ENCODE measurements at places on chromosomes 12 and 14.

DNA sequence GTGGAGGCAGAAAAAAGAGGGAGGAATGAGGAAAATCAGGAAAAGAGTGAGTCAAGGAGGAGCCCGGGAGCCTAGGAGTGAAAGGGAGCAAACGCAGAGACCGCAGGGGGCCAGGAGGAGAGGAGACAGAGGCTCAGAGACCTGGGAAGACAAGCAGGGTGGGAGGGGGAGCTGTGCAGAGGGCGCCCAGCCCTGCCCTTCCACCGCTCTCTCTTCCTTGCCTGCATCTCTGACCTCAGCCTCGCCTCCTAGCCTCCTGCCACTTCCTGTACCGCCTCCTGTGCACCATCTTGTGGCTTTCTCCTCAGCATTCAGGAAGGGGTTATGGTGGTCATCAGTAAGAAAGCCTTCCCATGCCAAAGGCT lies 1.3 kb downstream of the CLSTN3 start:
- DNase-seq = no peak

DNA sequence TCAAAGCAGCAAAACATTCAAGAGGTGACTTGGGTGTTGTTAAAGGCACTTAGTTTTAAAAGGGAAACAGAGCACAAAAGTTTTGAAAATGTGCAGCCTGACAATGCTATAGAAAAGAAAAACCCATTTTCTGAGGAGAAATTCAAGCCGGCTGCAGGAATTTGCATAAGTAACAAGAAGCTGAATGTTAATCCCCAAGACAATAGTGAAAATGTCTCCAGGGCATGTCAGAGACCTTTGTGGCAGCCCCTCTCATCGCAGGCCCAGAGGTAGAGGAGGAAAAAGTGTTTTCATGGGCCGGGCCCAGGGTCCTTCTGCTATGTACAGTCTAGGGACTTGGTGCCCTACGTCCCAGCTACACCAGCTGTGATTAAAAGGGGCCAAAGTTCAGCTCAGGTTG lies 167.9 kb downstream of the PPFIA2 start:
- no peak for DNase-seq

GRCh38 chr14:78933948-78934524 lies 763.9 kb downstream of the NRXN3 start:
- peak; percentile 44 for DNase-seq

- DNase-seq = no peak
Measured at GRCh38 chr14:103923863-103924262, 4.4 kb upstream of the TDRD9 start.

GRCh38 chr12:85947286-85947685 lies 73.2 kb downstream of the NTS start:
- no peak for DNase-seq

DNA sequence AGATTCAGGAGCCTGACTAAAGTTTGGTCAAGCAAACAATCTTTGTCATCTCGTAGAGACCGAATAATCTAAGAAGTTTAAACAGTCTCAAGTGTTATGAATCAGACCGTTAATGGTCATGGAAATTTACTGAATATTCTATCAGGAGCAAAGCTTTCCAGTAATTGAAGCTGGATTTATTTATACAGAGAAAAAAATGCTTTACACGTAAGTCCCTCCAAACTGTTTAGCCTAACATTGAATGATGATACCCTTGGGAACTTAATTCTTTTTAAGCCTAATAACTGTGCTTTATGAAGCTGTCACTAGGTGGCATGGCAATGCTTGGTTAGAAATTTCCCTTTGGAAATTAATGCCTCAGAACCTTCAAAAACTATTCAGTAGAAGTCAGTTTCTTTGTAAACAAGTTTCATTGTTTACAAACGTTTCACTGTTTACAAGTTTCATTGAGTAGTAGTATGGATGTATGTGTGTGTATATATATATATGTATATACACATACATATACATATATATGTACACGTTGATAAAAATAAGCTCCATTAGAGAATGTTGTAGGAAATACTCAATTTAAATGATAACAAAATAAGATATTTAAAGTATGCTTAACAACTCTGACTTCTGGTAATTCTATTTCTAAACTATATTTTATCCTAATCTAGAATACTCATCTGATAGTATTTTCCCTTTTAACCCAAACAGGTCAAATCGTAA lies 32.1 kb downstream of the DEPDC4 start:
- DNase-seq = peak; percentile 62

- DNase-seq = peak; percentile 23
Measured at GRCh38 chr12:51973560-51973959, 22.1 kb downstream of the ACVR1B start.

GRCh38 chr14:21066882-21067502 lies 3.1 kb upstream of the ARHGEF40 start:
- DNase-seq = no peak

DNA sequence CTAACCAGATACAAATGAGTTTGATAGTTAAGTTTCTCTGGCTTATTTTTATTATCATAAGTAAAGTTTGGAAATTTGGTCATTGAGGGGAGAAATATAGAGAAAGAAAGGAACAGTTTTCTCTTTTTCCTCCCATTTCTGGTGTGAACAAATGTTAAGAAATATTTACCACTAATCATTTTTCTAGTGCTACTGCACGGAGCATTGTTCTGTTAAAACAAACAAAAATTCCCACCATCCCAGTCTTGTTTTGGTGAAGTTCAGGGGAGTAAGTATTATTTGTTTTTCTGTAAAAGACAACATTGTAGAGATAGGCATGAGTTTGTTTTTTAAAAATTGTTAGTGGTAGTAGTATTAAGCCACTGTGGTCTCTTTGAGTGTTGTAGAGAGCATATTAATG lies 135.3 kb downstream of the FGD4 start:
- DNase-seq = no peak

DNA sequence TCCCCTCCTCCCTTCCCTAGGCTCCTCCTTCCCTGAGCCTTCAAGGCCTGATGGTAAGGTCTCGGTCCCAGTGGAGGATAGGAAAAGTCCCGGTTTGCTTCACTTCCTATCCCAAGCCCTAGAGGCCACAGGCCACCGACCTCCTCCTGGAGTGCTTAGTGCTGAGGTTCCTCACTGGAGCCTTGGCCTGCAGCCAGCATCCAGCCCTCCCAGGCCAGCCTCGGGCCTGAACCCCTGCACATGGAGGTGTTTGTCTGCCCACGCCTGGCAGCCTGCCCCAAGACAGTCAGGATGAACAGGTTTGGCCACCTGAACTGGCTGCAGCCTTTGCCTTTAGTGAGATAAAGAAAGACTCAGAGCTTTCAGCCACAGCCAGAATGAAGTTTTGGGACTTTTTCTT lies 15.8 kb upstream of the KRT7 start:
- DNase-seq = no peak

GRCh38 chr14:96136371-96137005 lies 68.2 kb upstream of the BDKRB2 start:
- DNase-seq = peak; percentile 89

DNA sequence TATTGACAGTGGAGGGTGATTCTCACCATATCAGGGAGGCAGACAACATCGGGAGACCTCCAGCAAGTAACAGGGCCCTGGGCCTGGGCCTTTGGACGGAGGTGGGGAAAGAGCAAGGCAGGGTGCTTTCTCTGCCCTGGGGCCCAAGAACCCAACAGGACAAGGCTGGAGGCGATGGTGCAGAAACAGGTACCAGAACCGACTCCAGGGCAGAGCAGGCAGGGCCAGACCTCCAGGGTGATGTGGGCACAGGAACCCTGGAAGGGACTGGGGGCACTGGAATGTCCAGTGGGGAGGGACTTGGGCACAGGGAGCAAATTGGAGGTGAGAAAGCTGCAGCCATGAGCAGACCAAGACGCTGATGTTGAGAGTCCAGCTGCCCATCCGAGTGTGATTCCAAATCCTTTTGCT lies 44.4 kb downstream of the PRMT8 start:
- DNase-seq = no peak

- DNase-seq = no peak
Measured at GRCh38 chr14:35277179-35277578, 15.0 kb upstream of the PSMA6 start.

DNA sequence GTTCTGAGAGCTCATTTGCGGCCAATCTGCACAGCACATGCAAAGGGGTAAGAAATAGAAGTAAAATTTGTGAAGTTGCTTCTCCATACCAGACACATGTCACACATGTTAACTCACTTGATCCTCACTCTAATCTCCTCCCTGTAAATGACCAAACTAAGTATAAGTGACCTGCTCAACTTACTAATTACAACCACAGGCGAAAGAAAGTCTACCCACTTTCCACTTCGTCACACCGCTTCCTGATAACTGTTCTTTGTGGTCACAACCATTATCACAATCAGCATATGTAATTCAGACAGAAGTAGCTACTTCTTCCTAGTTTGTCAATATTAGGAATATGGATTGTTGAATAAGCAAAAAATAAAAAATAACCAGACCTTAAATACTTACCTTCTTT lies 293.7 kb upstream of the CLEC14A start:
- no peak for DNase-seq

GRCh38 chr12:26125400-26126339 lies 833 bp upstream of the BHLHE41 start:
- DNase-seq = peak; percentile 72

DNA sequence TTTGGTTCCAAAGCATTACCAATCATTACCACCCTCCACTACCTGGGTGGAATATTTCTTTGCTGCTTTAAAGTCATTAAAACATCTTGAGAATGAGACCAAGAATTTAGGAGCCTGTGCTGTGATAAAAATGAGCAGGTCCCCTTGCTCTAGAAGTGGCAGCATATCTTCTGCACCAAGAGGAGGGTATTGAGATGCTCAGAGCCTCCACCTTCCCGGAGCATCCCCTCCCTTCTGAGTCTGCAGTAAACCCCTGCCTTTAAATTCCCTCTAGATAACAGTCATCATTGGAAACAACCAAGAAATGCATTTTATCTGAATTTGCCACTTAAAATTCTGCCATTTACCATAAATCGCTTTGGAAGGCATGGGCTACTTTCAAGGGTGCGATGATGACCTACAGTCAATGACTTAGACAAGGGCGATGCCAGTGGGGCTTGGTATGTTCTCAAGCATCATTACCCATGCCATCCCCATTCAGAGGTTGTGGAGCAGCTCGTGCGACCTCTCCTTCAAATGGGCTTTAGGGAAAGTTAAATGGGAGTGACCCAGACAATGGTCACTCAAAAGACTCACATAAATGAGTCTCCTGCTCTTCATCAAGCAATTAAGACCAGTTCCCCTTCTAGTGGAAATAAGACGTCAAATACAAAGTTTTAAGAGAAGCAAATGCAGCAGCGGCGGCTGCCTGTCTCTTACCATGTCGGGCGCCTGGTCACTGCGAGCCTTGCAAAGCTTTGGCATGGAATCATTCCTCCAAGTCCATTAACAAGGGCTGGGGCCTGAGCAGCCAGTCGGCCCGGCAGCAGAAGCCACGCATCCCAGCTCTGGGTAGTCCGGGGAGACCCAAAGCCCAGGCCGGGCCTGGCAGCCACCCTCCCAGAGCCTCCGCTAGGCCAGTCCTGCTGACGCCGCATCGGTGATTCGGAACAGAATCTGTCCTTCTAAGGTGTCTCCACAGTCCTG lies 334.5 kb downstream of the TMEM121 start:
- DNase-seq = no peak

GRCh38 chr14:49863487-49864281 lies 11.1 kb upstream of the NEMF start:
- no peak for DNase-seq

- no peak for DNase-seq
Measured at GRCh38 chr12:60231303-60231702, 635.5 kb downstream of the SLC16A7 start.

DNA sequence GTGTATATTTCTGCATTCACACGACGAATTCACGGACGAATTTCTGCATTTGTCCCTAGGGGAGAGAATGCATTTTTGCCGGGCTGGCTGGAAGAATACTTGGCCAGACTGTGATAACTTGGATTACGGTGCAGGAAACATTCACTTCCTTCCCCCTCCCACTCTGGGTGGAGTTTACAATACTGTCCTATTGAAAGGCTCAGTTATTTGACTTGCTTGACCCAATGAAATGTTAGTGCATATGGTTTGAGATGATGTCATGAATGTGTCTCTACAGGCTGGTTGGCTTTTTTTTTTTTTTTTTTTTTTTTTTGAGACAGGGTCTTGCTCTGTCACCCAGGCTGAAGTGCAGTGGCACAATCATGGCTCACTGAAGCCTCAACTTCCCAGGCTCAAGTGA lies 90.7 kb upstream of the NOS1 start:
- no peak for DNase-seq

DNA sequence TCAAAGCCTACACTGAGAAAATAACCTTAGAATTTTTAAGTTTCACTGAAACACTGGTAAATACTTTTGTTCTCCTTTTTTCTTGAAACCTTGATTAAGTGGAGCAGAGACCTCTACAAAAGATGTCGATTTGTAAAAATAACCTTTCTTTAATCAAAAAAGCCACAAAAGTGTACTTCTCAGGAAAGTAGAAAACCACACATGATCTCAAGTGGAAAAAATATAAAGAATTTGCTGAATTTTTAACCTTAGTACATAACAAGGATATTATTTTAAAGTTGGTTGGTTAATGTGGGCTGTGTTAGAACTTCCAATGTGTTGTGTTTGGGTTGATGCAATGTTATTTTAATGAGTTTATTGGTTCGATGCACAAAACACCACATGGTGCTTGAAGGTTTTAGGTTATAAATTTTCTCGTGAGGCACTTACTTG lies 8.6 kb downstream of the LGR5 start:
- DNase-seq = peak; percentile 24

DNA sequence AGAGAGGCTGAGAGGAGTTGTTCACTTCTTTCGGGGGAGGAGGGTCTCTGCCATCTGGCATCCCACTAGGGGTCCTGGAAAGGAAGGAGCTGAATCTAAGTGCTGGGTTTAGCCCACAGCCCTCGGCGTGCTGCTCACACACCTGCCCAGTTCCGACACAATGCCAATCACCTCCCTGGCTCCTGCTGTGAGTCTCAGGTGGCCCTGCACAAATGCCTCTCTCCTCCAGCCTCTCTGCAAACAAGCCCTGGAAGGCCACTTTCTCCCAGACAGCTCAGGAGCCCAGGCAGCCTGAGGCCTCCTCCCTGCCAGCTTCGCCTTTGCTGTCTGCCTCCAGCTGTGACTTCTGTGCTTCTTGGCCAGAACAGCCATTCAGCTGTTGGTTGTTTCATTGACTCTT lies 51.2 kb downstream of the SMIM41 start:
- no peak for DNase-seq

GRCh38 chr14:73333031-73333430 lies 95.7 kb downstream of the PAPLN start:
- no peak for DNase-seq

- peak; percentile 31 for DNase-seq
Measured at GRCh38 chr14:36647824-36648753, 13.6 kb upstream of the PAX9 start.

DNA sequence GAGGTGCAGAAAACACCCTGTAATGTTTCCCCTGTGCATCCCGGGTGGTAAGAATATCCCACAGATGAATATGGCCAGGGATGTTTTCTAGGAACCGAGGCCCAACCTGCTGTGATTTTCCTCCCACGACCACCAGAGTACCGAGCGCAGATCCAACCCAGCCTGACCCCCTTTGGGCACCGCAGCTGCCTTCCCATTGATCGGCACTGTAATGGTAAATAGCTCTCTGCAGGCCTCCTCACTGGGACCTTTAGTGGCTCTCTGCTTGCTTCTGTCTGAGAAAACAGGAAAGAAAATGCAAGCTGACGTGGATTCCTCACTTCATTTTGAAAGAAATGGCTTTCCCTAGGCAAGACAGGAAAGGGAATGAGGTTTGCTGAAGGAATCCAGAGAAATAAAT lies 2.4 kb upstream of the RAB15 start:
- DNase-seq = no peak
